ENCODE measurements at places on chromosomes 6 and 20. TPM values are rescaled to one million over a fixed set of nuclear protein-coding genes. Genes with fewer than 3 reads are reported as not detected.

ABHD16B gene
- not detected for total RNA-seq

KCNG1 gene
- total RNA-seq = 0.41 TPM

DNA sequence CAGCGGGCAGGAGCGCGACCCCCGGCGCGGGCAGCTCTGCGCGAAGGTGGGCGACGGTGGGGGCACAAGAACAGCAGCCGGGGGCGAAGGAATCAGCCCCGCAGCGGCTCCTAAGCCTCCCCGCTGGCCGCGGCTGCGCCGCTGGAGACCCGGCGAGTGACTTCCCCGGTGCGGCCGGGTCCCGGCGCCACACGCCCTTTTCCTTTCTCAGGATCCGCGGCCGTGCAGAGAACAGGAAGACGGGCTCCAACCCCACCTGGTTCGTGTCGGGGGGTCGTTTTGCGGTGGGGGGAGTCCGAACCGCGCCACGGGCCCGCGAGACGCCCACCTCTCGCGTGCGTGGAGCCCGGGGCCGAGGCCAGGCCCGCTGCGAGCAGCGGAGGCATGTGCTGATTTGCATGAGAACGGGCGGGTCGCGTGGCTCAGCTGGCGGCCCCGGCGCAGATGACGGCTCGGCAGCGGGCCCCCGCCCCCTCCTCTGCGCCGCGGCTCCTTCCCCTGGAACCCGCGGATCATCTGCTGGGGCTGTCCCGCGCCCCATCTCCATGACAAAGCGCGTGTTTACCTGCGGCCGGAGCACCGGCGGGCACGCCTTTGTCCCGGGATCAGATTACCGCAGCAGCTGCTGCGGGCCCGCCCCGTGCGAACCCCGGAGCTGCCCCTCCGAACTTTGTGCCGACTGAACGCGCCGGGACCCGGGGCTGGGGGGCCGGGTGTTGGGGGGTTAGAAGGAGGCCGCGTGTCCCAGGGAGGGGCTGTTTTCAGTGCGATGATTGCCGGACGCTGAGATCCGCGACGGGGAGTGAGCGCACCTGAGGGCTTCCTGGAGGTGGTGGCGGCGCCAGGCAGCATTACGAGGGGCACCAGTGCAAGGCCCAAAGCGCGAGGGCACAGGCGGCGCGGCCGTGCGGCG, 4.9 kb upstream of the DLL1 start:
- no peak for DNase-seq

DNA sequence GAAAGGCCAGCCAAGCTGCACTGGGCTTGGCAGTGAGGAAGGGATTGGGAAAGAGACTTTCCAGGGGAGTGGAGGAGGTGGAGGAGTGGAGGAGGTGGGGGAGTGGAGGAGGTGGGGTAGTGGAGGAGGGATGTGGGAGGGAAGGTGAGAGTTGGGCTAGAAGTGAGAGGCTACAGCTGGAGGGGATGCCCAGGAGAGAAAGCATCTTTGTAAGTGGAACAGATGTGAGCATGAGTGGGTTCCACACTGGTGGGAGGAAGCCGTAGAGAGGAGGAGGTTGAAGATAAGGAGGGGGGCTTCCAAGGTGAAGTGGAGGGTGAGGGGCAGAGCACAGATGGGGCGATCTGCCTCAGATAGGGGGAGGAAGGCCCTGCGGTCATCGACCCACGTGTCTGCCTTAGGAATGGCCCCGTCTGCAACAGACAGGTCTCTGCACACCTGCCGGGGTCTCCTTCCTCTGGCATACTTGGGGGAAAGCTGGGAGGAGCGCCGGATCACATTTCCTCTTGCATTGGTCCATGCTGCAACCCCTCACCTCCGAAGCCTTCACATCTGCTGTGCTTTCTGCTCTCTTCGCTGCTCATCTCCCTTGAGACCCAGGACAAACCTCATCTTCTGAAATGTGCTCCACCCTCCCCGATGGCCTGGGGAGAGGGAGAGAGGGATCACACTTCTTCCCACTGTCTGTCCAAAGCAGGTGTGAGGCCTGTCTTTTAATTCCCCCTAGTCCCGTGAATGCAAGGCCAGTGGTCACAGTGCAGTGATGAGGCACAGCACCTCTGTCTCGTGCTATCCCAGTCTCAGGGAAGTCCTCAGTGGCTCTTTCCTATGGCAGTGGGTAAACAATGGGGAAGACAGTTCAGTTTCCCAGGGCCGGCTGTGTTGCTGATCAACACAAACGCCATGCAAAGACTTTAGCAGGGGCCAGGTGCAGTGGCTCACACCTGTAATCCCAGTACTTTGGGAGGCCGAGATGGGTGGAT, 48.6 kb upstream of the SNX9 start:
- no peak for DNase-seq

BHLHE23 gene
- total RNA-seq = not detected

- no peak for DNase-seq
Measured at GRCh38 chr6:139338795-139339194, 35.7 kb downstream of the CITED2 start.

MAP7 gene
- 6.9 TPM for total RNA-seq

DNA sequence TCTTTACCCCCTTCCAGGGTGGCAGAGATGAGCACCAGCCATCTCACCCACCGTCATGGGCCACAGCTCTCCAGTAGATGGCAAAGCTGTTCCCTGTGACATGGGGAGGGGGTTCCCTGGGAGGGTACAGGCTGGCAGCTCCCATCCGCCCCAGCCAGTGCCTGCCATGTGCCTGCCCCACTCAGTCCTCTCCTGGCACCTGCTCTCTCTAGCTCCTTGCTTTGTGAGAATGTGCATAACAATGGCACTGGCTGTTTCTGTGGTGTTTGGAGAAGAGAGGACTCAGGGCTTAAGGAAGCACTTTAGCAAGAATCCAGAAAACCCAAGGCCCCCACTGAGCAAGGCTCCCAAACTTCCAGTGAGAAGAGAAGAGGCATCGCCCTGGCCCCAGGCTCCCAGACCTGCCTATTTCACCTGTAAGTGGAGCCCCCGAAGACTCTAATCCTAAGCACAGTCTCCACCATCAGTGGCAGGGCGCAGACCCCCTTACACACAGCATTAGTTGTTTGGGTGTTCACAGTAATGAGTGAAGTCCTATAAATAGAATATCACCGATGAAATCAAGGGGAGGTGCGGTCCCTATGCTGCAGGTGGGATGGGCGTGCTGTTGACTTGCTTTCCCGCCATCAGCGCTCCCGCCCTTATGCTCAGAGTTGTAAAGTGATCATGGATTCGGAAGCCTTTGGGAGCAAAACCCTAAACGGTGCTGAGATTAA, 110.2 kb downstream of the AGPAT4 start:
- DNase-seq = no peak

DNA sequence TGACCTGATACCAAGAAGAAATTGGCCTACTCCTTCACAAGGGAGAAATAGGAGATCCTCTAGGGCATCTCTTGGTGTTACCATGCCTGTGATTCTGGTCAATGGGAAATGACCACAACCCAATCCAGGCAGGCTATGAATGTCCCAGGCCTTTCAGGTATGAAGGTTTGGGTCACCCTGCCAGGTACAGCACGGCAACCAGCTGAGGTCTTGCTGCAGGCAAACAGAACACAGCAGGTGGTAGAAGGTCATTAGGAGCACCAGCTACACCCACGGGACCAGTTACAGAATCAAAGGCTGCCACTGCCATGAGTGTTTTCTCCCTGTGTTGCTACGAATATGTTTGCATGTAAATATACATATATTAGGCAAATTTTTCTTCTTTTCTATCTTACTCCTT, 202.3 kb downstream of the ERMARD start:
- DNase-seq = no peak

DNA sequence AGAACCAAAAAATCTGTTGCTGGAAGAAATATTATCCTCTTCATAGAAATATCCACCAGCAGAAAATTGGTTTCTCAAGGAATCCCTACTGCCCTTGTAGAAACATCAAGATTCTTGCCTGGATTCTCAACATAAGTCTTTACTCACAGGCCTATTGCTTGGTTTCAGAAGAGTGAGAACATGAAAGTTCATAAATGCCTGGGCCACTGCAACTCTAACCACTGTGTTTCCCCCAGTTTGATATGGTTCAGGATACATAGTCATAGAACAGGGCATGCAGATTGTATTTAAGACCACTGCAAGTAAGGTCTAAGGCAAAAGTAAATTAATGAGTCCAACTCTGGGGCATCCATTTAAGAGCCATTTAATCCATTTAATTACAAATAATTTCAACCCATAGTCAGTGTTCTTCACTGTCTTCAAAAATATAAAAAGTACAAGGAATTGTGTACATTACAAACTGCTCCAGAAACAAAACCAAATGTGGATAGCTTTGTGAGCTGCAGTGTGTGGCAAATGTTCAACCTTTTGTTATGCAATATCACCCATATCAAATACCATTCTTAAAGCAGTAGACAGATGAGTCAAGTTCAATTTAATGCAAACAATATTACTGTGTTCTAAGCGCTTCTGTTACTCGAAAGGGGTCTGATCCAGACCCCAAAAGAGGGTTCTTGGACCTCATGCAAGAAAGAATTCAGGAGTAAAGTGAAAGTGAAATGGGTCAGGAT, 83.3 kb downstream of the OPRM1 start:
- DNase-seq = no peak

DNA sequence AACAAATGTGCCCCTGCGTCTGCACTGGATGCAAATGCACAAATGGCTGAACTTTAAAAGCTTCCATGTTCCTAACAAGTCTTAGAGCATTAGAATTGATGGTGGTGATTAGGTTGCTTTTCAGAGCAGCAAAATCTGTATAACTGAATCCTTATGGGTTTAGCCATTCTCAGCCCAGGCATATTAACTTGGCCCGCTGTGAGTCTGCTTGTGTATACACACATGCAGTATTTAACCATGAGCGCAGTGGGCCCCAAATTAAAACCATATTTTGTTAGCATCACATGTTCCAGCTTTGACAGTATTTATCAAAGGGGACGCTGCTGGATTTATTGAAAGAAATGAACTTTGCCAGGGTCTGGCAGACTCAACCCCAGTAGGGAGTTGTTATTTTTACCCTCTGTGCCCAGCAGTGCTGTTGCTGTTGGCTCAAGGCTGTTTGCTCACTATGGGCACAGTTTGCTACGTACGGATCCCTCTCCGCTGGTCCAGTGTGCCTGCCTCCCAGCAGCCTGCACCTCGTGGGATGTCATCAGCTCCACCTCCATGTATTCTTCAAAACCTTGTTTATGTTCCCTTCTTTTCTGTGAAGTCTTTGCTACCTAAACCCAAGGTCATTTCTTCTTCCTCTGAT, 144.7 kb downstream of the QRSL1 start:
- no peak for DNase-seq

- DNase-seq = no peak
Measured at GRCh38 chr20:49247792-49248191, 28.6 kb downstream of the DDX27 start.

GRCh38 chr20:64030371-64031134, 5.4 kb upstream of the C20orf204 start:
- no peak for DNase-seq

- DNase-seq = no peak
Measured at GRCh38 chr20:7829776-7830175, 110.5 kb downstream of the HAO1 start.

OR11A1 gene
- not detected for total RNA-seq

- no peak for DNase-seq
Measured at GRCh38 chr6:34476921-34477320, 11.0 kb downstream of the PACSIN1 start.

GRCh38 chr20:21339499-21339898, 36.4 kb downstream of the XRN2 start:
- DNase-seq = no peak

DNA sequence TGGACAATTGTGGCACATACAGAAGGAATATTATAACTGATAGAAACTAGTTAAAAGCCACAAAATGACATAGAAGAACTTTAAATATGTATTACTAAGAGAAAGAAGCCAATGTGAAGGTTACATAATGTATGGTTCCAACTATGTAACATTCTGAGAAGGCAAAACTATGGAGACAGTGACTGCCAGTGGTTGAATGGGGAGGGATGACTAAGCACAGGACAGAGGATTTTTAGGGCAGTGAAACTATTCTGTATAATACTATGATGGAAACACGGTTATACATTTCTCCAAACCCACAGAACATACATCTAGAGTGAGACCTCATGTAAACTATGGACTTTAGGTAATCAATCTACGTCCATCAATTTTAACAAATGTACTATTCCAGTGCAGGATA, 22.4 kb downstream of the SYNCRIP start:
- DNase-seq = no peak

DNA sequence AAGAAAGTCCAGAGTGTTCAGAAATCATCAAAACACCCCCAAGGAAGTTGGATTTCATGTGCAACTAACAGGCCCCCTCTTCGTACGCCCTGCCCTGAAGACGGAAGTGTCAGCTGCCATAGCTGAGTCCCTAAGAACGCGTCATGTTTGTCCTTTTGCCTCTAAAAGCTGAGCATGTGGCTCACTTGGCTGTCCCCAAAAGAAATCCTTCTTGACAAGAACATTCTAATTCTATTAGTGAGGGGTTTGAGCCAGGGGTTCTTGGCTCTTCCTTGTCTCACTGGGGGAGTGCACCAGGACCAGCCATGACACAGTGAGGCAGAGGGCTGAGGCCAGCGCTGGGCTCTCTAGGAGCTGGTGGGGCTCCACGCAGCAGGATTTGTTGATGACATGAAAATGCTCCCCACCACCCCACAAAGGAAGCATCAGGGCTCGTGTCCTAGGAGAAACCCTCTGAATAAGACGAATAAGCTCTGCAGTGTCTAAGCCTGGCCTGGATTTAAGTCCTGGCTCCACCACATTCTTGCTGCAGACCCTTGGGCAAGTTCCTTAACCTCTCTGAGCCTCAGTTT, 20.0 kb upstream of the SPO11 start:
- DNase-seq = no peak

RBBP9 gene
- 12.2 TPM for total RNA-seq

CLPSL2 gene
- not detected for total RNA-seq

- no peak for DNase-seq
Measured at GRCh38 chr6:158796353-158796752, 22.8 kb downstream of the EZR start.

GRCh38 chr20:2871111-2871465, 2.2 kb upstream of the PTPRA start:
- no peak for DNase-seq

DNA sequence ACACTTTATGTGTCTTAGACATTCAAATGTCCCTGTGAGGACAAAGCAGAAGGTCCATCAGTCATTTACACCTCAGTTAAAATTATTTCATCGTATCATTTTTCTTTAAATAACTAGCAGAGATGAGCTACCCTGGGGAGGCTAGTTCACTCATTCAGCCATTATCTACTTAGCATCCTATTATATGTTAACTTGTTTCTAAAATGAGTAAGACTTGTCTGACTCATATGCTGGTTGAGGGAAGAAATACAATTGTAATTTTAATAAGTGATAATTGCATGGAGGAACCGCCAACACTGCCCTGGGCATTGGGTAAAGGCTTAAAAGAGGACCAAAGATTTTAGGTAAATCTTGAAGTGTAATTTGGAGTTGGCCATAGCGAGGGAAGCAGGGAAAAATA, 12.4 kb upstream of the PTPRK start:
- DNase-seq = no peak

MAP3K5 gene
- total RNA-seq = 73.6 TPM

TRIM10 gene
- total RNA-seq = not detected

WFDC5 gene
- not detected for total RNA-seq

- DNase-seq = no peak
Measured at GRCh38 chr6:73691512-73691911, 4.5 kb upstream of the CD109 start.
